HT-29 (cell line): ENCODE measurements at places on chromosomes 3 and 15.

DNA sequence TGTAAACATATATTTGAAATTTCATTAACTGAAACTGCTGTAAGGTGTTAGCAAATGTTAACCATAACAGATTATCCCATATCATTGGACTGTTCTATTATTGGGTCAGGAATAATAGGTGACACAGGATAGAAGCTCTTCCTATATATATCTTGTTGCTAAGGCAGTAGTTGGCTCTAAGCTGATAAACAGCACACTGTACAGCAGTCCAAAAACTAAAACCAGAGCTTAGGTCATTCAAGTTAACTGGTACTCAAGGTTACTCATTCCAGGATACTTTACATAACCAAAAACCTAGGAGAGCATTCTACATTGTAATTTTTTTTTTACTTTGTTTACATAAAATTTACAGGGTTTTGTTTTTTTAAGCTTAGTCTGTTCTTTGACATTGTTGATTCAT is 8.9 kb downstream of the DNAJC19 start:
- DNase-seq, result no peak

DNA sequence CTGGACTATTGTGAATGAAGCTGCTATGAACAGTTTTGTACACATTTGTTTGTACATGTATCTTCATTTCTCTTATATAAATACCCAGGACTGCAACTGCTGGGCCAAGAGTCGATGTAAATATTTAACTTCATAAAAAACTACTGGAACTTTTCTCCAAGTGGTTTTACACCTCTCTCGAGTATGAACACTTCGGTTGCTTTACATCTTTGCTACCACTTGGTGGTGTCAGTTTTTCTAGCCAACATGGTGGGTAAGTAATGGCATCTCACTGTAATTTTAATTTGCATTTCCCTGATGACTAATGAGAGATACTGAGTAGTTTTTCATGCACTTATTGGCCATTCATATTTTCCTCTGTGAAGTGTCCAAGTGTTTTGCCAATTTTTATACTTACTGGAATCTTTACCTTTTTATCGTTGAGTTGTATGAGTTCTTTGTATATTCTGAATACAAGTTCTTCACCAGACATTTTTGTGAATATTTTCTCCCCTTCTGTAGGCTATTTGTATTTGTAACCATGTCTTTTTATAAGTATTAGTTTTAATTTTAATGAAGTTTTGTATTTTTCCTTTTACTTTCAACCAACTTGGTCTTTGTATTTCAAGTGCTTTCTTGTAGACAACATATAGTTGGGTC is 44.4 kb downstream of the PCOLCE2 start:
- peak; percentile 76 for DNase-seq

GRCh38 chr15:73941871-73942635 is 15.8 kb downstream of the LOXL1 start:
- DNase-seq, result no peak

DNA sequence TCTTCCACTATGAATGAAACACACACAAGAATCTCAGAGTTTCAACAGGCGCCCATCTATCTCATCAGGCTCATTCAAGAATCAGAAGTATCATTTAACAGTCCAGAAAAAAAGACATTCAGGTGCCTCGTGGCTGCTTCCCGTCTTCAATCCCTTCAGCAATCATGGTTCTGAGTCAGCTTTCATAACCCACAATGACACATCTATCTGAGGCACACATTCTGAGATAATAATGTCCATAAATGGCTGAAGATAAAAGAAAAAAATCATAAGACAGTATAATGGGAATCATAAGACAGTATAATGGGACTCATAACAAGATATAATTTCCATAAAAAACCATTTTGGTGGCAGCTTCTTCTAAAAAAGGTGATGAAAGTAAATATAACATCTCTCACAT is 52.4 kb downstream of the TNIK start:
- no peak for DNase-seq

GRCh38 chr3:146160964-146161662 is at the start of gene PLOD2:
TSS of gene PLOD2 (minus strand) at chr3:146161184. CDS start at chr3:146160989, 195 bp downstream.
- peak; percentile 88 for DNase-seq

- DNase-seq, result no peak
These were observed 296.1 kb downstream of the RPLP1 start for GRCh38 chr15:69748576-69749185.

DNA sequence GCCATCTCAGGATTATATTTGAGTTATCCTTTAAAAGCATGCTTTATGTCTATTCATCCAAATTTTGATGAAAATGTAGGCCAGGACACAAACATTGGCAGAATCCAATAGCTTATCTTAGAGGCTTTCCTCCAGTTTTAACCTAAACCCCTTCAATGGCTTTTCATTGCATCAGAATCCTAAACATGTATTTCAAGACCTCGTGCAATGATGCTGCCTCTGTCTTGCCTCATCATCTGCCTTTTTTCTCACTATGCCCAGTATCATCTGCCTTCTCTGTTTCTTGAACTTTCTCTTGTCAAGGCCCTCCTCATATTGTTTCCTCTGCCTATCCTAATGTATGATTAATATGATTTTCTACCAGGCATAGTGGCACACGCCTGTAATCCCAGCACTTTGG is 76.1 kb upstream of the MAP4 start:
- no peak for DNase-seq

GRCh38 chr3:104460477-104461406 is 906.0 kb upstream of the ALCAM start:
- DNase-seq, result no peak
